Activated CD8-positive, alpha-beta memory T cell treated with anti-CD3 and anti-CD28 coated beads for 1 hour (primary cell): ENCODE measurements at places on chromosomes 13 and 19.

DNA sequence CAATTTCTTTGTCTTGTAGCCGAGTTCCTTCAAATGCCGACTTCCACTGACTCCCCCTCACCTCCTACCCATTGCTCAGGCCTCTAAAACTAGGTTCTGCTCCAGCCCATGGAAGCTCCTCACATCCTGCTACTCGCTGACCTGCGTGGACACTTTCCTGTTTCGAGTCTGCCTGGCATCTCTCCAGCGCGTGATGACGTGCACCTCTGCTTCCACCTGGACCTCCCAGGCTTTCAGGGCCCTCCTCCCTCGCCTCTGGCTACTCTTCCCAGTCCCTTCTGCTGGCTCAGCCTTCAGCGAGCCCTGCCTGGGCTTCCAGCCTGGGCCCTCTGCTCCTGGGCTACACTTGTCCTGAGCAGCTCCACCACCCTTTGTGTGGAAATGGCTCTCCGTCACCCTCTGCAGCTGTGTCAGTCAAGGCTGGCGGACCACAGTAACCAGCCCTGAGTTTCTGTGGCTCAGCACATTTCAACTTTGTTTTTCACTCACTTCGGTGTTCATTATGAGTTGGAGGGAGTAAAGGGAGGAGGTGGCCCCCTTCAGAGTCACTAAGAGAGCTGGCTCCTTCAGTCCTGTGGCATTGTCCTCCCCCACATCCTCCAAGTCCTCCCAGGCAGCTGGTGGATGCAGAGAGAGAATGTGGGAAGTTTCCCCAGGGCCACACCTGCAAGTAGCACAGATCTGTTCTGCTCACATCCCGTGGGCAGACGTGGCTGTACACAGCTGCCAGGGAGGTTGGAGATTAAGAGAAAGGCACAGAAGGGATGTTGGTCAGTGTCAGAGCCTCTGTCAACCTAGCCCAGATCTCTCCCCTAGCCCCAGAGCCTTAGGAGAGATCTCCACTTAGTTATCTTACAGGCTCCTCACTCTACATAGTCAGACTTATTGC lies 49.4 kb downstream of the SERP2 start:
- DNase-seq = no peak

DNA sequence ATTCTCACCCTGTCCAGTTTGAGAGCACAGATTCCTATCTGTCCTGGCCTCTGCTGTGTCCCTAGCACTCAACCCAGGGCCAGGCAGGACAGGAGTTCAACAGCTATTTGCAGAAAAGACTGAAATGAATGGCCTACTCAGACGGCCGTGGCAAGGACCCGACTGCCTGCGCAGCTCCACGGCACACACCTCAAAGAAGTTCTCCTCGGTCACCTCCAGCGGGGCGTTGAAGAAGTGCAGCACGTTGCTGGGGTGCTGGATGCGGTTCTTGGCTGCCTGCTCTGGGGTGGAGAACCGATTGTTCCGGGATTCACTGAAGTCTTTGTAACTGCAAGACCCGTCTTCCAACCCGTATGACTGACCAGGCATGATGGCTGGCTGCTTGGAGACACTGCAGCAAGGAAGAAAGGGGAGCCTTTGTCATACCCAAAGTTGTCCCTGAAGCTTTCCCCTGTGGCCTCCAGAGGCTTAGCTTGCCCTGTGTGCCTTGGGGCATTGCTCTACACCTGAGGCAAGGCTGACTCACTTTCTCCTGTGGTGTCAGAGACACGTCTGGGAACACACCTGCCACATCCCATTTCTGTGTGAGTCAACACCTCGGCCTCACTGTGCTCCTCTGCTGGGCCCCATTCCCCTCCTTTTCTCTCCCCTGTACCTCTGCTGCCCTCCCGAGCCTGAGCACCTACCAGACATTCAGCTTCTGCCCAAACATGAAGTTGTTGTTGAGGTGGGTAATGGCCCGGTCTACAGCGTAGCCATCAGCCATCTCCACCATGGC lies 6.8 kb upstream of the ECH1 start:
- peak; percentile 14 for DNase-seq

GRCh38 chr13:49319551-49319950 lies 71.8 kb downstream of the CDADC1 start:
- no peak for DNase-seq

GRCh38 chr19:29267701-29268100 lies 54.8 kb upstream of the UQCRFS1 start:
- DNase-seq = no peak

DNA sequence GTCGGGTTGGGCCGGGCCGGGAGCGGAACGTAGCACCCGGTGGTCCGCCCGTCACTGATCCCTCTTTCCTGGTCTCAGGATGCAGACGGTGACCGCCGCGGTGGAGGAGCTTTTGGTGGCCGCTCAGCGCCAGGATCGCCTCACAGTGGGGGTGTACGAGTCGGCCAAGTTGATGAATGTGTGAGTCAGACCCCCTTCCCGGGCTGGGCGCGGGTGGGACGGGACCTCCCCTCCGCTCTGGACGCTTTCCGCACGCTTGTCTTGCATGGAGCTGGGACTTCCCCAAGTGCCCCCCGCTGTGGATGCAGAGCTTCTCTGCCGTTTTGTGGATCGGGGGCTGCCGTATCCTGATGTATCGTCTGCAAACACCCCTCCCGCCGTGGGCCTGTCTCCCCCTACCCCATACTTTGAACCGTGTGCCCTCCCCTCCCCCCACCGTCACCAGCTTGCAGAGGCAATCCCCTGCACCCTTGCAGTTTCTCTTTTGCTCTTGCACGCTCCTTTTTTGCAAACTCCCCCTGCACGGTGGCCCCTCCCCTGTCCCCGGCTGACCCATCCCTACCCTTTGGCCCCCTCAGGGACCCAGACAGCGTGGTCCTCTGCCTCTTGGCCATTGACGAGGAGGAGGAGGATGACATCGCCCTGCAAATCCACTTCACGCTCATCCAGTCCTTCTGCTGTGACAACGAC lies 669 bp downstream of the GADD45B start:
- no peak for DNase-seq

DNA sequence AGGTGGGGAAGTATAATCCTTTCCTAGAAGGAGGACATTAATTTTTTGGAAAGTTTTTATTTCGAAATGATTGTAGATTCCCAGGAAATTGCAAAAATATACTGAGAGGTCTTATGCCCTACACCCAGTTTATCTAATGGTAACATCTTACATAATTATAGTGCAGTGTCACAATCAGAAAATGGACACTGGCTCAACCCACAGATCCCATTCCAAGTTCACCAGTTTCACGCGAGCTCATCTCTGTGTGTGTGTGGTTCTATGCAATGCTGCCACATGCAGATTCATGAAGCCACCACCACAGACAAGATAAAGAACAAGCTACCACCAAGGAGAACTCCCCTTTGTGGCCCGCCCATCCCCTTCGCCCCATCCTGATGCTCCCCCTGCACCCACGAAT lies 24.4 kb downstream of the IL17D start:
- no peak for DNase-seq

DNA sequence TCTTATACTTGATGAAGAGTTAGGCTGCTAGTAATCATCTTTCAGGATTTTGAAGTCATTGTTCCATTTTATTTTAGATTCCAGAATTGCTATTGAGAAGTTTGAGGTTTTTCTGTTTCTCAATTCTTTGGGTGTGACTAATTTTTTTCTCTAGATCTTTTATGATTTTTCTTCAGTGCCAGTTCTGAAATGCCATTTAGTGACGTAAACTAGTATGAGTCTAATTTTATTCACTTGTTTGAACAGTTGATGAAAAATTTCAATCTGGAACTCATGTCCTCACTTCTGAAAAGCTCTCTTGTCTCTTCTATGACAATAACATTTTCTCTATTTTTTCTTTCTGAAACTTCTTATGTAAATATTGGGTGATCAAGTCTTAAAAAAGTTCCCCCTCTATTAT lies 188.5 kb upstream of the HTR2A start:
- DNase-seq = no peak
